ENCODE measurements at places on chromosomes 5 and 9.

DNA sequence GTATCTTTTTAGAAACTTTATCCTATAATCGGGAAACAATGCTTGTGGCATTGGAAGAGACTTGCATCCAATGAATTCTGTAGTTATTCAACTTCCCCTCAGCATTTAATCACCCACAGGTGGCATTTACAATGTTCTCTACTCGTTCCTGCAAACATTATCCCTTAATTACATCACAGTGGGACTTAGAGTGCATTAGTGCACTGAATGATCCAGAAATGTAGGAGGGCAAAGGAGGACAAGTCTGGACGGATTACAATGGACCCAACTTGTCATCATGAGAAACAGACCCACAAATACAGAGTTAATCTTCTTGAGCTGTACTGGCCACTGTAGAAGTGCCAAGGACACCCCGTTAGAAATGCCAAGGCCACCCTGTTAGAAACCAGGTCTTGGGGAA, 129.1 kb downstream of the DOCK8 start:
- H3K27me3 ChIP-seq: no peaks in the 10 kb centered on the region
- no peak for DNase-seq
- H3K36me3 ChIP-seq: no peaks in the 10 kb centered on the region
- H3K27ac ChIP-seq: no peak overlapping the region

DNA sequence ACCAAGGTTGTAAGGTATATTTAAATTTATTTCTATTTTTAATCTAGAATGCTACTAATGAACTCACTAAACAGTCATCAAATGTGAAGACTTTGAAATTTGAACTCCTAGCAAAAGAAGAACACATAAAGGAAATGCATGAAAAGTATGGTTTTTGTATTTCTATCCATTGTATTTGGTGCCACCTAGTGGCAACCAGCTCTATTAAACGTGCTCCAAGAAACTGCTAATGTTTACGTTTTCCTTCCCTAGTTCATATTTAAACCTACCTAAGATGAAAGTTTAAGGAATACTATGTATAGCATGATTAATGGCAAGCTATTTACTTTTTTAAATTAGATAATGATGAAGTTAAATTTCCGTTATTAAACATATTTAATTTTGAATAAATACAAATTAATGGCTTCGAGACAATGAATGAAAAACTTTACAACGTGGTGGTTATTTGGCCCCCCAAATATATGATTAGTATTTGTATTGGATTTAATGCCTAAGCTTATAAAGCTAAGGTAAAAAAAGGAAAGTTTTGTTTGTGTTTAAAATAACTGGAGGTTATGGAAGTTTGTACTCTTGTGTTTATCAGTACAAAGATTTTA, 115.9 kb upstream of the SH3GL2 start:
- no peaks in the 10 kb centered on the region for H3K36me3 ChIP-seq
- no peak overlapping the region for H3K27ac ChIP-seq
- H3K4me3 ChIP-seq: no peak overlapping the region
- H3K27me3 ChIP-seq: no peaks in the 10 kb centered on the region
- no peaks in the 10 kb centered on the region for H3K4me1 ChIP-seq
- no peak for DNase-seq

GRCh38 chr9:106816524-106816923, 46.4 kb upstream of the ZNF462 start:
- no peak overlapping the region for H3K27ac ChIP-seq
- no peak for DNase-seq

- H3K27me3 ChIP-seq: no peaks in the 10 kb centered on the region
- H3K27ac ChIP-seq: no peak overlapping the region
- H3K4me1 ChIP-seq: peaks cover 15% of the 10 kb centered on the region
- H3K4me3 ChIP-seq: no peak overlapping the region
- H3K36me3 ChIP-seq: no peaks in the 10 kb centered on the region
- DNase-seq: no peak
Observed at GRCh38 chr5:10757922-10758555, 3.0 kb downstream of the DAP start.

- H3K36me3 ChIP-seq: no peaks in the 10 kb centered on the region
- H3K4me3 ChIP-seq: no peak overlapping the region
- no peak overlapping the region for H3K27ac ChIP-seq
- H3K4me1 ChIP-seq: no peaks in the 10 kb centered on the region
Observed at GRCh38 chr5:62134811-62135210, 171.2 kb upstream of the KIF2A start.

- H3K36me3 ChIP-seq: no peaks in the 10 kb centered on the region
- no peak overlapping the region for H3K4me3 ChIP-seq
- H3K4me1 ChIP-seq: peaks cover 2% of the 10 kb centered on the region
- no peaks in the 10 kb centered on the region for H3K27me3 ChIP-seq
- H3K27ac ChIP-seq: no peak overlapping the region
Observed at GRCh38 chr5:82393951-82394350, 115.8 kb upstream of the RPS23 start.

DNA sequence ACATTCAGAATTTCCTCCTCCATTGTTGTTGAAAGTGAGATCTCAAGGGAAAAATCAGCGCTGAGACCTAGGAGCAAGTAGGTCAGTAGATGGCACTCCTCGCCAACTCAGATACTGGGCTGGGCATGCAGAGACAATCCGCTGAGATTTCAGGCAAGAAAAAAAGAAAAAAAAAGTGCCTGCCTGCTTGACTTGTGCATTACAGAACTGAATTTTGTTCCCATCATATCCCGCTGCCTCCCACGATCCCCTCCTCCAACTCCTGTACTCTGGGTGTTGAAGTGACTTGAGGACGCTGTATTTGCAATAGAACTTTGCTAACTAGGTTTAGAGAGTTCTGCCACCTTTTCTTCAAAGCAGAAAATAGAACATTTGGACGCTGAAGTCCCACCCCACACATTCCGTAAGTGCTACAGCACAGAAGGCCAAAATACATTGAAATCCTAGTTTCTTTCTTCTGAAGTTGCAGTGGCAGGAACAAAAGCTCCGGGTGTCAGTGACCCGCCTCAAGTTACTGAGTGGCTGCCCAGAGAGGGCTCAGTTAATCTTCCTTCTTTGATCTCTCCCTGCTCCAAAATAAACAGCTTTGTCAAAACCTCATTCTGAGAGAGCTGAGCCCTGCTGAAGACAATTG, 265.8 kb downstream of the MLLT3 start:
- no peaks in the 10 kb centered on the region for H3K4me1 ChIP-seq
- DNase-seq: peak; percentile 66
- no peak overlapping the region for H3K27ac ChIP-seq

- H3K27ac ChIP-seq: no peak overlapping the region
- no peaks in the 10 kb centered on the region for H3K27me3 ChIP-seq
- no peak for DNase-seq
- no peaks in the 10 kb centered on the region for H3K36me3 ChIP-seq
- H3K4me3 ChIP-seq: no peak overlapping the region
- peaks cover 4% of the 10 kb centered on the region for H3K4me1 ChIP-seq
Observed at GRCh38 chr9:128435611-128436010, 15.0 kb downstream of the CERCAM start.

DNA sequence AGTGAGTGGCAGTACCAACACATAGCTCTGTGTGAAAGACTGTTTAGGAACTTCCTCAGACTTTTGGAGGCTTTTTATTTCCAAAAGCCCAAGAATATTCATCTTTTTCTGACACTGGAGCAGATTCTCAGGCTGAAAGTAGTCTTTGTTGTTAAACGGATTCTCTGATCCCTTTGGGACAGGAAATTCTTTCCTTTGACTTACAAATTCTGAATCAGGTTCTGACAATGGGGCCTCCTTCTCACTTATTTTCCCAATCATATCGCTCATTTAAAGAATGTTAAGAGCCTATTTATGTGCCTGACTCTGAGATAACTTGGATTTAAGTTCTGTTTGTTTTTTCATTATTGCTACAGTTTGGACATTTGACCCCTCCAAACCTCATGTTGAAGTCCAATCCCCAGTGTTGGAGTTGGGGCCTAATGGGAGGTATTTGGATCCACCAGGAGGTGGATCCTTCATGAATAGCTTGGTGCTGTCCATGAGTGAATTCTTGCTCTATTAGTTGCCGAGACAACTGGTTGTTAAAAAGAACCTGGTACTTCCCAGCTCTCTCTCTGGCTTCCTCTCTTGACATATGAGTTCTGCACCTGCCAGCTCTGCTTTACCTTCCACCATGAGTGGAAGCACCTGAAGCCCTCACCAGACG, 4.1 kb upstream of the ADGRV1 start:
- H3K4me1 ChIP-seq: peaks cover 4% of the 10 kb centered on the region
- no peaks in the 10 kb centered on the region for H3K36me3 ChIP-seq
- no peak overlapping the region for H3K27ac ChIP-seq
- H3K27me3 ChIP-seq: no peaks in the 10 kb centered on the region
- DNase-seq: no peak
- H3K4me3 ChIP-seq: no peak overlapping the region

GRCh38 chr5:138515556-138516245, 27.3 kb downstream of the ETF1 start:
- no peak for DNase-seq
- H3K27ac ChIP-seq: no peak overlapping the region
- H3K36me3 ChIP-seq: no peaks in the 10 kb centered on the region
- H3K27me3 ChIP-seq: no peaks in the 10 kb centered on the region

DNA sequence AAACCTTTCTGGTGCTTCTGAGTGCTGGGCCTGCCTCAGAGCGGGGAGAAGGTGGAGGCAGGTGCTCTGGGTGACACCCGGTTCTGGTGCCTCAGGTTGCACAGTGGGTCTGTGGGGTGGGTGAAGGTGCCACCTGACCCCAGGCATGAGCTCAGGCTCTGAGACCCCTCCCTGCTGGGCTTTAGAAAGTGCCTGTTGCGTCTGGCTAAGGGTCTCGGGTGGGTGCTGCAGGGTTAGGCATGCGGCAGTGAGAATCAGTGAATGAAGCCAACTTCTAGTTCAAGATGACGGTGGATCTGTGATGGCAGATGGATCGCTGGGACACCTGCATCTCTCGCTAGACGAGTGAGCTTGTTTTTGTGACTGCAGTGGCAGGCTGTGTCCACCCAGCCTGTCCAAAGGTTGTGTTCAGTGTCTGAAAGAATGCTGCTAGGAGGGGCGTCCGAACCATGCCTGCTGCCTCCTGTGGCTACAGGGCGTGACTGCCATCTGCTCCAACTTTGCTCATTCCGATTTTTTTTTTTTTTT, 5.0 kb downstream of the SQSTM1 start:
- H3K4me1 ChIP-seq: peaks cover 16% of the 10 kb centered on the region
- no peaks in the 10 kb centered on the region for H3K36me3 ChIP-seq
- no peak overlapping the region for H3K4me3 ChIP-seq
- DNase-seq: no peak

DNA sequence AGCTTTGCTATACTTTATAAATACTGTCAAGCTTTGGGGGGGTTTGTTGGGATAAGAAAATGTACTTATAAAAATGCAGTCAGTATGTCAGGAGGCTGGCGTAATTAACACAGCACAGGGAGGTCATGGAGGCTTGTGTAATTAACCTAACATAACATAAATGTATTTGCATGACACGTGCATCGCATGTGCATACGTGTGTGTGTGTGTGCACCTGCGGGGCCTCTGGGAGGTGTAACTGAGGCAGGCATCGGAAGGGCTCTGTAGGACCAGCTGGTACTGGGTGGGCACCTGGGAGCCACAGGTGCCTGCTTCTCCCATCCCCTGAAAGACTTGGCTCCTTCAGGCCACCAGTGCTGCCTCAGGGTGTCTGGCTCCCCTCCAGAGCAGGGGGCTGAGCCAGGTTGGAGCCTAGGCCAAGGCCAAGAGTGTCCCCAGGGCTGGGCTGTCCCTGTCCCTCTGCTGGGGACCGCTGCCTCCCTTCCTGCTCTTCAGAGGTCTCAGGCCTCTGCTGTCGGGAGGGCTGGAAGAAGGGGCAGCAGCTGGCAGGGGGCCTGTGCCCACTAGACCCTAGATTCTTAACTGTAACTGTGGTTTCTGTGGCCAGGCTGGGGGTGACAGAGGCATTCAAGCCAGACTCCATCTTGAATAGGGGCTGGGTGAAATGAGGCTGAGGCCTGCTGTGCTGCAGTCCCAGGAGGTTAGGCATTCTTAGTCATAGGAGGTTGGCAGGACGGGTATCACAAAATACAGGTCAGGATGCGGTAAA, 9.0 kb downstream of the FCN2 start:
- no peak overlapping the region for H3K27ac ChIP-seq
- peaks cover 4% of the 10 kb centered on the region for H3K4me1 ChIP-seq
- peak; percentile 14 for DNase-seq
- no peaks in the 10 kb centered on the region for H3K36me3 ChIP-seq
- H3K4me3 ChIP-seq: no peak overlapping the region

- DNase-seq: no peak
- no peak overlapping the region for H3K4me3 ChIP-seq
- no peak overlapping the region for H3K27ac ChIP-seq
- no peaks in the 10 kb centered on the region for H3K36me3 ChIP-seq
Observed at GRCh38 chr5:68110264-68110663, 105.3 kb upstream of the PIK3R1 start.

DNA sequence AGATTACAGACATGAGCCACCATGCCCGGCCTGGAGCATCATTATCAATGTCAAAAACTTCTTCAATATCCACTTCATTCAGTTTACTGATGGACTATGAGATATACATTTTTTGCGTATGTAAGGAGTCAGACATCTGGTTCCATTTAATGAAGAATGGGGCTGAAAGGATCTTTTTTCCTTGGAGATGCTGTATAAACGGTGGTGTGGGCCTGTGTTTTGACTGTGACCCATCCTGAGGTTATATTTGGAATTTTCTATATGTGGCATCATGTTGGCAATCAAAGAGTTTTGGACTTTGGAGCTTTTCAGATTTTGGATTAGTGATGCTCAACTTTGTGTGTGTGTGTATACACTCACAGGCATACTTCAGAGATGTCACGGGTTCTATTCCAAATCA, 85.7 kb upstream of the FBXL17 start:
- no peaks in the 10 kb centered on the region for H3K27me3 ChIP-seq
- no peak for DNase-seq
- no peaks in the 10 kb centered on the region for H3K36me3 ChIP-seq
- no peak overlapping the region for H3K27ac ChIP-seq
- no peak overlapping the region for H3K4me3 ChIP-seq
